Stimulated activated CD4-positive, alpha-beta T cell treated with anti-CD3 and anti-CD28 coated beads, Interleukin-12 subunit alpha, Interleukin-12 subunit beta, amount 100 ng/mL, for 24 hours (primary cell): ENCODE measurements at places on chromosomes 12 and 14.

DNA sequence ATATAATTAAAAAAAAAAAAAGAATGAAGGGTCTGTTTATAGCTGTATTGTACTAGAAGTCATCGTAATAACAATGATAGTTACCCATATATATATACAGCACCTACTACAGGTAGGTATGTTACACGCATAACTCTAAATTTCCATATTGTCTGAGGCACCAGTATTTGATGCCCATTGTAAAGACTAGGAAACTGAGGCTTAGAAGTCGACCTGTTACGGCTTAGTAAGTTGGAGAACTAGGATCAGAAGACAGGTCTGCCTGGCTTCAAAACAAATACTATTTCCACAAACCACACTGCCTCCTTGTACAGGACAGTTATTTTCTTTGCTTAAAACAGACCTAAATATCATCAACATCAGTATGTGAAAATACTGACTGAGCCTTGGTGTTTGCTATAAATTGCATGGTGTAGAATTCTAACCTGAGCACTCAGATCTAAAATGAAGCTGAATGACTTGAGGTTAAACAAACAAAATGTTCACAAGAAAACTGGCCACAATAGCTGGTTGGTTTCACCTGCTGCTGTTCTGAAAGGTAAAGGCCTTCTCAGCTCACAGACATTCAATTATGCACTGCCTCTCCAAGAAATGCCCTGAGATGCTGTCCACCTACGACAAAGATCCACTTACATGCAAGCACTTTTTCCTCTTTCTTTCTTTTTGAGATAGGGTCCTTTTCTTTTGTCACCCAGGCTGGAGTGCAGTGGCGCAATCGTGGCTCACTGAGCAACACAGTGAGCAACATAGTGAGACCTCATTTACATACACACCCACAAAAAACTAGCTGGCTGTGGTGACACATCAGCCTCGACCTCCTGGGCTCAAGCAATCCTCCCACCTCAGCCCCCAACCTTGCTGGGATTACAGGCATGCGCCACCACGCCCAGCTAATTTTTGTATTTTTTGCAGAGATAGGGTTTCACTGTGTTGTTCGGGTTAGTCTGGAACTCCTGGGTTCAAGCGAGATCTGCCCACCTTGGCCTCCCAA lies 35.7 kb downstream of the SSH1 start:
- DNase-seq, result no peak

DNA sequence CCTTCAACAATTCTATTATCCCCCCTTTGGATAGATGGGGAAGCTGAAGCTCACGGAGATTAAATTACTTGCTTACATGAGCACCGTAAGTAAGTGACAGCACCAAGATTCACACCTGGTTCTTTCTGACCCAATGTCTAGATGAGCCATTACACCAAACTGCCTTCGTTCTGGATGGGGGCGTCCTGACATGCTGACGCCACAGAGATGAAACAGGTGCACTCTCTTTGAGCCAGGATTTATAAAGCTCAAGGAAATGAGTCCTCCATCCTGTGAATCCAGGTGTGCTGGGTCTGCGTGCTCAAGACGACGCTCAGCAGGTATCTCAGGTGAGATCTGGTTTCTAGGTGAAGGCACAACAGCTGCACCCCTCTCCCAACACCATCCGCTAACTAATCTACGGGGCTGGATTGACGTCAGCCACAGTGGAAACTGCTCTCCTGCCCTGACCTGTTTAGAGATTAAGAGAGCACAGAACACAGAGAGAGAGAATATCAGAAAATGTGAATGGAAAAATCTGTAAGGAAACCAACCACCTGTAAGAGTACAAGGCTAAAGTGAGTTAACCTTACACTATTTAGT lies 61.6 kb downstream of the KSR2 start:
- DNase-seq, result no peak

DNA sequence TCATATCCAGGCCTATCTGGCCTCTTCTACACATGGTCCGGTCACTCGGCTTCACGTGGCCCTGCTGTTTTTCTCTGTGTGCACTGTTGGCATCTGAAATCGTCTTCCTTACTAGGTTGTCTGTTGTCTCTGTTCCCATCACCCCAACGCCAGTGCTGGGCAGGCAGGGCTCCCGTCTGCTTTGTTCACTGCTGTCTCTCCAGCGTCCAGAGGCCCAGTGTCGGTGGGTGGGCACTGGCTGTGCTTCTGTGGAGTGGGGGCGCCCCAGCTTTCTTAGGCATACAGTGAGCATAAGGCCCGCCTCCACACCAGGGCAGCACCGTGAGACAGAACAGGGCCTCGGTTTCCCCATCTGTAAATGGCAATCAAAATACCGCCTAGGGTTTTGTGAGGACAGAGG lies 153.1 kb downstream of the BCL11B start:
- DNase-seq, result no peak

- DNase-seq, result no peak
These were observed 482.8 kb downstream of the MED13L start for GRCh38 chr12:115794659-115795081.

GRCh38 chr12:43578782-43579181 lies 26.8 kb upstream of the ADAMTS20 start:
- no peak for DNase-seq

DNA sequence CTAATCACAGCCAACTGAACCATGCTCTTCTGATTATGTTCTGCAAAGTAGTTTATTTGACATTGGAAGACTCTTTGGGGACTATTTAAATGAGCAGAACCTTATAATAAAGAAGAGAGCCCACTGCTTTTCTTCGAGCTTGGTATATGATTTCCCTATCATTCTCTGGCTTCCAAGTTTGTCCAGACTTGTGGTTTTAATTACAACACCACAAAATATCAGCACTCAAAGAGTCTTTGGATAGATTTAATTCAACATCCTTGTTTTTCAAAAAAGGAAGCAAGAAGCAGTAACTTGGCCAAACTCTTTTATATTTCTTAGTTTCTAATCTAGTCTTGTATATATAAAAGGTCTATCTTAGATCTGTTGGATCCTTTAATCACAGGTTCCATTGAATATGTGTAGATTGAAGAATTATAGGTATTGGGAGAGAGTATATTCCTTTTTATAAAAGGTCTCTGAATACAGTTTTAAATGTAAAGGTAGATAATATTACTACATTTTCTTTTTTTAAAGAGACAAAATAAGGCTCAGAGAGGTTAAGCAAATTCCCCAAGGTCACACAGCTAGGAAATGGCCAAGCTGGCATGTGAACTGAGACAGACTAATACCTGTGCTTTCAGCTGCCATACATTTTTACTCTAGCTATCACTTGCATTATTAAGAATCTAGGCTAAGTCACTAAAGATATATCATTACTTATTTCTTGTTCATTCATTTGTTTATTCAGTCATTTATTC lies 172.8 kb downstream of the SSPN start:
- no peak for DNase-seq

DNA sequence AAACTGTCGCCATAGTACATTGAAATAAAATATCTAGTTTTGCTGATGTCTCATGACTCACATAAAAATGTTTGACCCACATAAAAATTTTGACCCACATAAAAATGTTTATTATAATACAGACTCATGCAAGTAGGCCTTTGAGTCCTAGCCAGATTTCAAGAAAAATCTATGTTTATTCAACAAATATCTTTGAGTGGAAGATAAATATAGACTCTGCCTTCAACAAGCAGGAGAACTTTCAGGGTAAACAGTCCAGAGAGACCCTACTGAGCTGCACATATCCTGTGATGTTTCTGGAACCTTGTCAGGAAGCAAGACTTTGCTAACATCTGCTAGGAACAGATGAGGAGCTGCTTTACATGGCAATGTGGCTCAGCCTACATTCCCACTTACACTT lies 283.1 kb downstream of the MDGA2 start:
- no peak for DNase-seq

DNA sequence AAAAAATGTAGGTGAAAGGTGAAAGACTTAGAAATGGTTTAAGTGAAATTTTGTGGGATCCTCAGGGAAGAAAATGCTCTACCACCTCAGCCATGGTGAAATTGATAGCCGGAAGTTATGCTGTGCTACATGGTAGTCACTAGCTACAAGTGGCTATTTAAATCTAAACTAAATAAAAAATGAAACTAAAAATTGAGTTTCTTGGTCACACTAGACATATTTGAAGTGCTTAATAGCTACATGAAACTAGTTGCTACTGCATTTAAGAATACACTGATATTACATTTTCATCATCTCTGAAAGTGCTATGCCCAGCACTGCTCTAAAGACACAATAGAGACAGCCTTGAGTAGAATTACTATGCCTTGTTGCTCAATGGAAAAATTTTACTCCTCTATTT lies 10.3 kb upstream of the SLCO1B3 start:
- DNase-seq, result no peak

- DNase-seq, result no peak
These were observed 2.1 kb upstream of the TEDC1 start for GRCh38 chr14:105488781-105489541.
